ENCODE measurements at places on chromosomes 16 and 17.

- no peak for DNase-seq
These were observed 16.4 kb upstream of the HAP1 start for GRCh38 chr17:41750862-41751261.

- DNase-seq = no peak
These were observed 310.7 kb upstream of the CCL2 start for GRCh38 chr17:33944412-33944811.

GRCh38 chr17:59837308-59838051 is 55.3 kb downstream of the TUBD1 start:
- DNase-seq = peak; percentile 44

DNA sequence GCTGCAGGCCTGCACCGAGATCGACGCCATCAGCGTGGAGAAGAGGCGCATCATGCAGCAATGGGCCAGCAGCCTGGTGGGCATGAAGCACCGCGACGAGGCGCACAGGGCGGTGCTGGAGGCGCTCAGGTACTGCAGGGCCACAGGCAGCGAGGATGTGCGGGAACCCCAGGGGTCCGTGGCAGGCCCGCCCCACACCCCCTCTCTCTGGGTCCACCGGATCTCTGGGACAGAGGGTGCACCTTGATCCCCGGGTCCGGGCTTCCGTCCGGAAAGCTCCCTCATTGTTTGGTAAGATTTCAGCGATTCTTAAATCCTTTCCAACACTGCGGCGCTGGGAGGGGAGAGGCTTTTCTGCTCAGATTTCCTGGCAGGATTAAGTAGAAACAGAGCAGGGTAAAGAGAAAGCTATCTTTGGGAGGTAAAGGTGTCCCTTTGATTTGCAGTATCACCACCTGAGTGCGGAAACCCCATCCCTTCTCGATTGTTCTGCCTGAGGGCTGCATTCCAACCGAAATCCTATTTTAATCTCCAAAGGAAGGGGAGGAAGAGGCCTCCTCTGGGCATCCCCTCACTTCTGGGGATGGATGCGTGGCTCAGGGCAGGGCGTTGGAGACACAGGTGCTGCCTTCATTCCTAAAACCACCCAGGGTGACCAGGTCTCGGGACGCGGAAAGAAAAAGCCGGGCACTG is 29.2 kb downstream of the CCDC40 start:
- no peak for DNase-seq

DNA sequence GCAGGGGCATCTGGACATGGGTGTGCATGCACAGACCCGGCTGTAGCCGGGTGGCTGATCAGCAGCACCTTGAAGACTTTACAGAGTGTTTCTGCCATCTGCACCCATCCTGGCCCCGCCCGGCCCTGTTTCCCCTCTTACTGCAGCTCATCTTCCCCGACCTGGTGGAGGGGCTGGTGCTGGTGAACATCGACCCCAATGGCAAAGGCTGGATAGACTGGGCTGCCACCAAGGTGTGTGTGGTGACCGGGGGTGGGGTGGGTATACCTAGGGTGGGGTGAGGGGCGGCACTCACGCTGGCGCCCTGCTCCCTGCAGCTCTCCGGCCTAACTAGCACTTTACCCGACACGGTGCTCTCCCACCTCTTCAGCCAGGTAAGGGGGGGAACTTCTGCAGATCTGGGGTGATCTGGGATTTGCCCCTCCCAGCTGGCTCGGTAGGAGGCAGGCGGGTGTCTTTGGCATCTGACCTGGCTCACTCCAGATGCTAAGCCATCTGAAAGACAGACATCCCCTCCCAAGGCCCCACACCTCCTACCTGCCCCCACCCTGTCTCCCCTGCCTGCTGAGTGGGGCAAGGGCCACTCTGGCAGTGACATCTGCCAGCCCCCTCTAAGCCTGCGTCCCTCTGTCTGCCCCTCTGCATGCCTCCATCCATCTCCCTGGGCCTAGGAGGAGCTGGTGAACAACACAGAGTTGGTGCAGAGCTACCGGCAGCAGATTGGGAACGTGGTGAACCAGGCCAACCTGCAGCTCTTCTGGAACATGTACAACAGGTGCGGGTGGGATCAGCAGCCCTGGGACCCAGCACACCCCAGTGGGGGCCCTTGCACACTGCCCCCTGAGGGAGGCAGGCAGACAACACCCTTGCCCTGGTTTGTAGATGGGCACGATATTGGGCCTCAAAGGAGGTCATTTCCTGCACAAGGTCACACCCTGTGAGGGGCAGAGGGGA is 6.6 kb downstream of the NDRG4 start:
- DNase-seq = no peak

GRCh38 chr16:88886845-88887521 is 20.5 kb upstream of the PABPN1L start:
- DNase-seq = no peak

- no peak for DNase-seq
These were observed 92.2 kb downstream of the IRX3 start for GRCh38 chr16:54194334-54194743.

- DNase-seq = no peak
These were observed 15.3 kb downstream of the KIF18B start for GRCh38 chr17:44932096-44932786.

DNA sequence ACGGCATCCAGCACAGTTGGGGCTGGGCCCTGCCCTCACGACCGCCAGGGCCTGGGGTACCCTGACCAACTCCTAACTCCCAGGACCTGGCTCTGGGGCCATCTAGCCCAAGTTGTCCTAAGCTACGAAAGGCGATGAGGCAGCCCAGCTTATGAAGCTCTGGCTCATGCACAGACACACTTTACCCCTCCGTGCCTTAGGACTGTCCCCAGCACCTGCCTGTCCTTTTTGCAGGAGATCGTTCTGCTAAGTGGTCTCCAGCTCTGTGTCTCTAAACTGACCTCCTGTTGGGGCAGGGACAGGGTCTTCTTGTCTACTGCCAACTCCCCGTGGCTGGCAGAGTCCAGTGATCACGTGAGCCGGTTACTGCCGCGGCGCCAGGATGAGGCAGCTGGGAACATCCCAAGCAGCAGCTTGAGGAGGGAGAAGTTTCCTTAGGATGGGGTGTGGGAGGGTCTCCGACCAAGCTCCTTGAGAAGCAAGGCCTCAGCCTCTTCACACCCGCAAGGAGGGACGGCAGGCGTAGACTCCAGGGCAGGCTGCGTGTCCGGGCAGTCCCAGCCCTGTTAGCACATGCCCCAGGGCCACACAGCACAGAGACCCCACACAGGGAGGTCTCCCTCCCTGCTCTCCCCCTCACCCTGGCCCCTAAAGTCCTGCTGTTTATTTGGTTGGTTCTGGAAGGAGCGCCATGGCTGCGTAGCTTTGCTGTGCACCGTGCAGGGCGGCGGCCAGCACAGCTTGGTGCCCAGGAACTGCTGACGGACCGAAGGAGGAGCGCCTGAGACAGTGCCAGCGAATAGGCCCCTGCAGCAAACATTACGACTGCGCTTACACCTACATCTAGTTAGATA is 16.4 kb upstream of the METRNL start:
- peak; percentile 8 for DNase-seq

DNA sequence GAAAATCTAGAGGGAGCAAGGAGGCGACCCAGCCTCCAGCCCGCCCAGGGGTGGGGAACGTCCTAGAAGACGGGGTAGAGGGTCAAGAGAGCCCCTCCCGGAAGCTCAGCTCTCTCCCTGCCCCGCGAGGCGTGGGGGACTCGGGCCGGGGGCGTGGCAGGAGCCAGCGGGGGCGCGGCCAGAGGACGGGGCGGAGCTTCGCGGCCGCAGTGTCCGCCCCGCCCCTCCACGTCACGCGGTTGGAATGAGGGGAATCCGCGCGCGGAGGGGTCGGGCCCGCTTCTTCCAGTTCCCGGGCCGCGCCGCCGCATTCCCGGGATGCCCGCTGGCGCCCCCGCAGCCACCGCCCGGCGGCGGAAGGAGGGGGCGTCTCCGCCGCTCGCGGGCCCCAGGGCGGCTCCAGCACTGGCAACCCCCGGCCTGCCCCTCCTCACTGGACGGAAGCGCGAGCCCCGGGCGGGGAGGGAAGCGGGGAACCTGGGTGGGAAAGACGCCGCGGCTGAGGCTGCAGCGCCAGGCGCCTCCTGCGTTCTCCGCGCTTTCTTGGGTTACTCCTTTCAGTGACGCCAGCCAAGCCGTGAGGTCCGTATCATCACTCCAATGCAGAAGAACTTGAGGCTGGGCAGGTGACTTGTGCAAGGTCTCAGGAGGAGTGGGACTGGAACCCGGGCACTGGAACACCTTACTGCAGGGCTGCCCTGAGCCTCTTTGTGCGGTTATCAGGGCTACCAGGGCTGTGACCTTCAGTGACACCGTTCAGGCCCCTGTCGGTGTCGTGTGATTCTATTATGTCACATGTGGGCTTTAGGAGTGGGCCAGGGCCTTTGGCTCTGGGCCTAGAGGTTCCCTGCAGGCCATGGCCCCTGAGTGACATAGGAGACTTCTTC is 4.3 kb downstream of the MYO1C start:
- DNase-seq = peak; percentile 84

DNA sequence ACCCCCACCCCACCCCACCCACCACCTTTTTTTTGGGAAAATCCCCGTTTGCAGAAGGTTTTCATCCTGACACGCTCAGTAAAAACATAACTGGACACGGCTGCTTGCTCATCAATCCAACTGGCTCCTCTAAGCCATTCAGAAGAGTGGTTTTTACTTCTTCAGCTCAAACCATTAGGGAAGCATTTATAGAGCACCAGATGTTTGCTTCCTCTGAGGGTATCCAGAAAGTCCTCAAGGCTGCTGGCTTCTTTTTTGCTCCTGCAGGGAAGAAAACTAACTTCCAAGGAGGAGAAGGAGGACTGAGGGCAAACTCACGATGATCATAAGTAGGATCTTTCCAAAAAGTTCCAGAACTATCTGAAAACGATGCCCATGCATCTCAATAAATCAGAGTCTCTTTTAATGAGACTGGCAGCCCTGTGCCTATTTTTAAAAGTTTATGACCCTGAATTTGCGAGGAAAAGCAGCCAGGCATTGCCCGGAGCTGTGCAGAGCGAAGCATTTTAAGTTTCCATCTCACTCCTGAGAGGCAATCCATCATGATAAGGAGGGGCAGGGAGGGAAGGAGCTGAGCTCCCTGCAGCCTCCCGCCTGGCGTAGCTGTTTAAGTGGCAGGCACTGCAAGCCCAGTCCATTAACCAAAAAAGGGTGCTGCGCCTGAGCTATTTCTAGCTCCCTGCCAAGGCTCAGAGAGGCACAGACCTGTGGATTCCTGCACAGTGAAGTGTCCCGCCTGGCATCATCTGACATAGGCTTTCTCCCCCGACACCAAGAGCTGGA is 146.3 kb upstream of the FOXF1 start:
- DNase-seq = no peak

DNA sequence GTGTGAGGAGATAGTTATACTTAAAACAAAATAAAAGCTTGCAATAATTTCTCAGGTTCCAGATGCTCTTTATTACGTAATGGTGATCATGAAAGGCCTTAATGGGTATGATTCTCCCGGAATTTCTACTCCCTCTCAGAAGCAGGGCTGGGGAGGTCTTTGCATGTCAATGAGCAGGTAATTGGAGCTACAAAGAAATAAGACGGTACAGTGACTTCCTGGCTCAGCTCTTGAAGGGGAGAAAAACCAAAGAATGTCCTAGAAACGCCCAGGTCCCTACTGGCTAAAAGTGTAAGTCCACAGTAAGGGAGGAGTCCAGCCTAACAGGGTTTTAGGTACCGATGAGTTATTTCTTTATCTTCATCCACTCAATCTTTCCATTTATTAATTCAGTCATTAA is 390.9 kb downstream of the TMEM114 start:
- no peak for DNase-seq

DNA sequence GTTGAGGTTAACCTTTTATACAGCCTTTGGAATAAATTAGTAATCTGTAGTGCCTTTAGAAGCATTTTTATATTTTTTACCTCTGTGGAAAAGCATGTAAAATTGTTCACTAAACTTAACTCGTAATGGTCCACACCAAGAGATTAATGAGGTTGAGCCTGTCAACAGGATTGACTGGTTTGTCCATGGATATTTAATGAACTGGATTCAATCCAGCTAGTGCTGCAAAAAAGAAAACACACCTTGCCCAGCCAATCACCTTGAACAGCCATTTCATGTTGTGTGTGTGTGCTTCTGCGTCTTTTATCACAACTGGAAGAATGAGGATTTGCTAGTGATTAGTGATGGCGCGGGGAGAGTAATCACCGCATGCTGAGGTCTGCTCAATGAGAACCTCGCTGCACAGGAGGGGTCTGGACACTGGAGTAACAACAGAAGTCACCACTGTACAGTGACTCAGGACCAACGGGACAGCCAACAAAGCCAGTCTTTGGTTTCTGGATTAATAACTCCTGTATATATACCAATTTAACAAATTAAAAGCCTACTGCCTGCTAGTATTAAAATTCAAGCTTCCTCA is 33.7 kb downstream of the LITAFD start:
- DNase-seq = no peak

GRCh38 chr16:29994600-29995323 is 655 bp downstream of the HIRIP3 start:
- no peak for DNase-seq

DNA sequence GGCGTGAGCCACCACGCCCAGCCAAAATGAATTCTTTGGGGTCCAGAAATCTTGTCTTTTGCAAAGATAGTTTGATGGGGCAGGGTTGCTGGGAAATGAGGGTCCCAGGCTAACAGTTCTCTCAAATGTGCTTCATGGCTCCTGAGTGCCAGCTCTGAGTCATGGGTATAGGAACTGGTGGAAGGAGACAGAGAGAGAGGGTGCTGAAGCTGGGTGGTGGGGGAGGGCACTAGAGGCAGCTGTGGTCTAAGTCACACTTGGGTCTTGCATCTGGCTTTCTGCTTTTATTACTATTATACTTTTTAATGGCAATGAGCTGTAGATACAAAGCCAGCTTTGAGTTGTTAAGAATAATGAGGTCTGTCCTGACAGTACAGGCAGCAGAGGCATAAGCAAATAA is 54.6 kb downstream of the PRKCA start:
- no peak for DNase-seq

GRCh38 chr17:29215717-29216116 is 30.9 kb upstream of the CRYBA1 start:
- DNase-seq = no peak

DNA sequence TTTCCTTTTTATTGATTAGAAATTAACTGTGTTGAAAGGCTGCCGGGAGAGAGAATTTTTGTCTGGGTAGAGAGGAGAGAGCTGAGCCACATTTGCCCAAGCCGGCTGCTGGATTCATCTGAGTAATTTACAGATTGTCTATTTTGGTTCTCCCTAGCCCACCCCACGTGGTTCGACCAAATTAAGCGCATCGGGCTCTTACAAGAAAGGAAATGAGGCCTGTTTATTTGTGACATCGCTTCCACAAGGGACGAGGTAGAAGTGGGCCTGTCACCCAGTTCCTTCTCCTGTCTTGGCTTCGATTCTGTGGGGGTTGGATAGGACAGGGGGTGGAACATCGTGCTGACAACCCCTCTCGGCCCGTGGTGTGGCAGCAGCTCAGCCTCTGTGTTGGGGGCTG is 42.9 kb downstream of the SYT17 start:
- no peak for DNase-seq

DNA sequence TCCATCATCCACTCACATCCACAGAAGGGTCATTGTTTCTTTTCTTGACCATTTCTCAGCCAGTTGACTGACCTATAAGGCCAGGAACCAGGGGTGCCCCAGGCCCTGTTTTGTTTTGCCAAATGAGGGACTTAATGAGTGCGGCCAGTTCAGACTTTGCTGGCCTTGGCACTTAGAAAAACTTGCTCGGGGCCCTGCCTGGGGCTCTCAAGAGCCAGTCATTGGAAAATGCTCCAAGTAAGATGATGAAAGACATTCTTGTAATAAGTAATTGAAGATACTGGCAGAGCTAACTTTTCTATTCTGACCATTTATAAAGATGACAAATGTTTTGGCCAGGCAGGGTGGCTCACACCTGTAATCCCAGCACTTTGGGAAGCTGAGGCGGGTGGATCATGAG is 29.0 kb upstream of the CLEC18B start:
- DNase-seq = no peak

All from progenitor cell of endocrine pancreas (in vitro differentiated cells).